ENCODE measurements at places on chromosomes 5 and 9.
A peak's percentile ranks its signal among the peaks of the same experiment; 100 is the strongest.

GRCh38 chr9:16828340-16829281 lies 41.9 kb downstream of the BNC2 start:
- peak; percentile 77 for DNase-seq

DNA sequence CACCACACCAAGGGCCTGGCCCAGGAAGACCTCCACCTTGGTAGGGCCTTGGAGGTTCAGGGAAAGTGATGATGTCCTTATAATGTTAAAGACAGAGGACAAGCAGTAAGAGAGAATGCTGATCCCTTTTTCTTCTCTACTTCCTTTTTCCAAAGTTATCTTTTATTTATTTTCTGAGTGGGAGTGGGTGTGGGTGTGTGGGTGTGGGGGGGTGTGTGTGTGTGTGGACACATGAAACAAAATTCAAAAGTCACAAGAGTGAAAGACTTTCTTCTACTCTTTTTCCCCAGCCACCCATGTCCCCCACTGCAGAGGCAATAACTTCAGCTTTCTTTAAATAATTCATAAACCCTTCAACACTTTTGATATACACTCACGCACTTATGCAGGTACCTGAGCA lies 70.8 kb downstream of the ROR2 start:
- no peak for DNase-seq

DNA sequence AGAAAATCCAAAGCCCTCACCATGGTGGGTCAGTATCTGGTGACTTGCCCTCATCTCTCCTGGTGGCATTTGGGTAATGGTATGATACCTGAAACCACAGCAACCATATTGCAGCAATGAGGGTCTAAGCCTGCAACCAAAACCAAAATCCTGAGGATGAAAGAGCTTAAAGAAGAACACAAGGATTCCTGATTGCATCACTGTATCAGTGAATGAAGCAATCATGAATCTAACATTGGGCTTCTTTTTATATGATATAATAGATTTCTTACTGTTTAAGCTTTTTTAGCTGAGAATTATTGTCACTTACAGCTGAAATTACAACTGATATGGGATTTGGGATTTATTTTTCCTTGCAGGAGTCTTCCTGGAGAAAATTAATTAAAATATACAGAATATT lies 269.9 kb downstream of the MEF2C start:
- no peak for DNase-seq

DNA sequence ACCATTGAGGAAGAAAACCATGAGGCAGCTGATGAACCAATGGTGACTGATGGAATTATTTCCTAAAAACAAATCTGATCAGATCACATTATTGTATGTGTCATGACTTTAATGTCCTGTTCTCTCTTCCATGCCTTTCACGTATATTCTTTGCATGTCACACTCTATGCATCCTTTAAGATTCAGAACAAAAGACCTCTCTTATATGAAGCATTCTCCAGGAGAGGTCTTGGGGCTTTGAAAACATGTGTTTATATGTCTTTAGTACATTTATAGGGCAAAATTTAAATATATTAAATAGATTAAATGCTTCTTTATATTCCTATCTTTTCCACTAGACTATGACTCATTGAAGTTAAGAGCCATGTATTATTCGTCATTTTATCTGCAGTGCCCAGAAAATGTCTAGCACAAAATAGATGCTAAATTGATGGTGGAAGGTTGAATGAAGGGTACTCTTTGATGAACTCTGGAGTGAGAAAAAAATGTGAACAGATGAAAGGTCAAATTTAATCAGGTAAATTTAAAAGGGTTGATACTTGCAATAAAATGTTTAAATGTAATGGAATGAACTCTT lies 196.3 kb downstream of the PSAT1 start:
- no peak for DNase-seq

DNA sequence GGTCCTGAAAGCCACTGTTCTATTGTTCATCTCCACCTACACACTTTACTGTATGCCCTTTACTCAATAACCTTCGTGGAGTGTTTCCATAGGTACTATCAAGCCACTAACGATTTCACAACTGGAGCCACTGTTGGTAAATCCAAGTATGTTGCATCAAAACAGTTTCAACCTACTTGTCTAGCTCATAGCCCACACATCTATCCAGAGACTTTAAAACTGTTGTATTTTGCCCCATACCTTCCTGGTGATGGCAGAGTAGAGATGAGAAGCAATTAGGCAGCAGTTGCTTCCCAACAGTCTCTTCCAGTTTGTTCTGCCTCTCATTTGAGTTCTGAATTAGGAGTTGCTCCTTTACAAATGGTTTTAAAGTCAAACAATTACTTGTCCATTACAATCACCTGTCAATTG lies 607 bp downstream of the FAXDC2 start:
- DNase-seq: no peak

DNA sequence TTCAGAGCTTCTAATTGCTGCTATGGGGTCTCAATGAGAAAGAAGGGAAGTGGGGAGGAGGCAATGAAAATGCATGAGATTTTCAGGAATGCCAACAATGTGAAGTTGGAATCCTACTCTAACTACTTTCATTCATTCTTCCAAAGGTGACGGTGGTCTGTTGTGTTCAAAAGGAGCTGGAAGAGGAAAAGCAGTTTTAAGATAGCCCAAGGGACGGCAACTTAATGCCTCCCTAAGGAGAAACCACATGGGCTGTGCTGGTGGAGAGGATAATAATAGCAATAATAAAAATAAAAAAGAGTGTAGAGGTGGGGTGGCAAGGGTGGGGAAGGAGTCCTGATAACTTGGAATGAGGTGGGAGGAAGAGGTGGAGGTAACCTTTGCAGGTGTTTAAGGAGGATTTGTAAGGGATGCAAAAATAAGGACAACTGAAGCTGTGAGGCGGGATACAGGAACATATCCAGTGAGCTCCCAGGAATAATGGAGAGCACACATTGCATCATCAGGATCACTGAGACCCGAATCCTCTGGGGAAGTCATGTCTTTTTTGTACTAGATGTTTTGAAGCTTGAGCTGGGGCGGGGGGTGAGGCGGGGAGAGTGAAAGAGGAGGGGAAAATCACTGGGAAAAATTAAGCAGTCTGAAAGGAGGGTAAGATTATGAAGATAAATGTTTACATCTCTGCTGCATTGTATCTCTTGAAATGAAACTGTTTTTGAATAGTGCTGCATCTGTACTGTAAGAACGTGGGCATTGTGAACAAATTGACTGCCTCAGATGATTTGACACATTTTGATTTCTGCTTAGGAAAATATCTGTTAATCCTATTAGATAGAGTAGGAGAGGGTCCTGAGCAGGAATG lies 120.1 kb upstream of the TMEM161B start:
- no peak for DNase-seq

DNA sequence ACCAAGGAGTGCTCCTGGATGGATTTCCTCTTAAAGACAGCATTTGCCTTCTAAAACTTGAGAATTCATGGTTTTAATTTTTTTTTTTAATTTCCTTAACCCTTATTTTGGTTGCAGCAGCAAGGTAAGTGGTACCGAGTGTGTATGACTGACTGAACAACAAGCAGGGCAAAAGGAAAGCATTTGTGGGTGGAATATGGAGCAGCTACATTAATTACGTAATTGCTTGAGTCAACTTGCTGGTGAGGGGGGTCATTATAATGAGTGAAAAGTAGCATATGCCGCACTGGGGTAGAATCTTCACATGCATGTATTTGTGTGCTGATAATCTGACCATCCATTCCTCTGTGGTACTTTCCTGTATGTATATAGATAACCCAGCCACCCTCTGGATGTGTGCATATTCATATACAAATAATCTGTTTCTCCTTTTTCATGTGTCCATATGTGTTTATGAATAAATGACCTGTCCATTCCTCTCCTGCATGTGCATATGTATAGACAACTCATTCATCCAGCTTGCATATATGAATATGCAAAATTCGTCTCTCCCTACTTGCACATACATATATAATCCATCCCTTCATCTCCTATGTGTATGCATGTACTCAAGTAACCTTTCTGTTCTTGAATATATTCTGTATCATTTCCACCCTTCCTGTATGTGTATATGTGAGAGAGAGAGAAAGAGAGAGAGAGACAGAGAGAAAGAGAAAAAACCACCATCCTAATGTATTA lies 147.5 kb upstream of the RUSC2 start:
- no peak for DNase-seq

Measured in nephron progenitor cell (in vitro differentiated cells).